ENCODE measurements at places on chromosomes 13 and 19.

DNA sequence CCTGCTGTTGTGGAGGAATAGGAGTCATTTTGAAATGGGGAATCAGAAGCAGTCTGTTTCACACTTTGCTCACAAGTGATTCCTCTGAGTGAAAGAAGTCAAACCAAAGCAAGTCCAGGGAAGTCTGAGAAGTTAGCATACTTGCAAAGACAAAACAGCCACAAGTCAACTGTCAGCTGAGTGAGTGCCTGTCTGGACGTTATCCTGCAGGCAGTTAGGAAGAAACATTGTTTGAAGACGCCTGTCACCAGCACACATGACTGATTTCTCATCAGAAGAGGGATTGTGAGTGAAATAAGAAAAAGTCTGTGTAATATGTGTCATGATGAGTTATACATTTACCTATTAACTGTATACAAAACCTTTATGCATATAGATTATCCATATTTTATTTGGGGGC lies 153.5 kb downstream of the KCNRG start:
- no peak for DNase-seq

DNA sequence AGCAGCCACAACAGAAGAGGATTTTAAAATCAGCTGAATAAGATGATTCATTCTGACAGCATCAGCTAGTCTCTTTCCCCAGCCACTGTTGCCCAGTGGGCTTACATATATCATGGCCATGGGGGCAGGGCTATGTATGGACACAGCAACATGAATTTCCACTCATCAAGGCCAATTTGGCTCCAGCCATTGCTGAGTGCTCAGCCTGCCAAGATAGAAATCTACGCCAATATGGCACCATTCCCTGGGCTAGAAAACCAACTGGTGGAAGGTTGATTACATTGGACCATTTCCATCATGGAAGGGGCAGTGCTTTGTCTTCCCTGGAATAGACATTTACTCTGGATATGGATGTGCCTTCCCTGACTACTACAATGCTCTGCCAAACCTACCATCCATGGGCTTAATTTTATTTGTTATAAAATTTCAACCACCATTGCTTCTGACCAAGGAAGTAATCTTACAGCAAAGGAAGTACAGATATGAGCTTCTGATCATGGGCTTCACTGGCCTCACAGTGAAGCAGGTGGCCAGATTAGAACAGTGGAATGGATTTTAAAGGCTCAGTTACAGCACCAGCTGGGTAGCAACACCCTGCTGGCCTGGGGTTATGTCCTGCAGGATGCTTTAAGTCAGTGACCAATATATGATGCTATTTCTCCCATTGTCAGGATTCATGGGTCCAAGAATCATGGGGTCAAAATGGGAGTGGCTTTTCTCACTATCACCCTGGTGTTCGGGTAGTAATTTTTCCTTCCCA lies 9.8 kb upstream of the ALOX5AP start:
- no peak for DNase-seq

- peak; percentile 49 for DNase-seq
Measured at GRCh38 chr13:46621133-46621532, 68.2 kb downstream of the LRCH1 start.

- no peak for DNase-seq
Measured at GRCh38 chr13:111667757-111668156, 347.3 kb downstream of the TEX29 start.

GRCh38 chr19:6343462-6343861 lies 10.1 kb upstream of the ACER1 start:
- no peak for DNase-seq

- peak; percentile 31 for DNase-seq
Measured at GRCh38 chr13:50130123-50130946, 115.1 kb downstream of the KCNRG start.

DNA sequence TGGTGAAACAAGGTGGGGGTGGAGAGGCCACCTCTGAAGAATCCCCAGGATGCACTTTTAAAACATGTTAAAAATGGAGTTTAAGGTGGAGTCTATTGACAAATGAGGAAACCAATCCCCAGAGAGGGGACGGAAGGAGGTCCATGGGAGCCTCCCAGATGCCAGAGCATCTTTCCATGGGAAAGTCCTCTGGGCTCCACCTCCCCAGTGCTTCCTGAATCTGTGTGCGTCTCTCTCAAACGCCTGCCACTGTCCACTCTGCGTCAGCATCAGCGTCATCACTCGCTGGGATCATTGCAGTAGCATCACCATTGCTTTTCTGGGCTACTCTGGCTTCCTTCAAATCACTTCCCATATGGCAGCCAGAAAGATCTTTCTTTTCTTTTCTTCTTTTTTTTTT lies 6.2 kb downstream of the GPR4 start:
- DNase-seq = no peak

GRCh38 chr13:75797239-75797638 lies 161.1 kb downstream of the LMO7 start:
- DNase-seq = no peak

- no peak for DNase-seq
Measured at GRCh38 chr19:33627962-33628839, 6.4 kb downstream of the CHST8 start.

GRCh38 chr19:32630338-32630737 lies 44.6 kb downstream of the ANKRD27 start:
- no peak for DNase-seq

DNA sequence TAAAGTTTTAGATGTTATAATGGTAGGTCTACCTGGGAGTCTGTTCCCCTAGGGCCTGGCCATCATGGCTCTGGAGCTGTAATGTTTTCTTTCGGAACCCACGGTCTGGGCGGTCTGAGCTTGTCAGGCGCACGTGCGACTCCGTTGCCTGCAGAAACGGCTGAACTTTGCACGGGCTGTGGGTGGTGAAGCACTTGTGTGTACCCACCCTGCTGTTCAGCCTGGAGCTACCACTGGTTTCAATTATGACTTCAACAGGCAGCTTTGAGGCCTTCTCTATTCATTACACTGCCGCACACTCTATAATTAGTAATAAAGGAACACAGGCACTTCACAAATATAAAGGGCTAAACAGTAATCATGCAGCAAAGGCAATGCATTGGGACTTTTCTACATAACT lies 6.0 kb downstream of the PCDH8 start:
- no peak for DNase-seq

DNA sequence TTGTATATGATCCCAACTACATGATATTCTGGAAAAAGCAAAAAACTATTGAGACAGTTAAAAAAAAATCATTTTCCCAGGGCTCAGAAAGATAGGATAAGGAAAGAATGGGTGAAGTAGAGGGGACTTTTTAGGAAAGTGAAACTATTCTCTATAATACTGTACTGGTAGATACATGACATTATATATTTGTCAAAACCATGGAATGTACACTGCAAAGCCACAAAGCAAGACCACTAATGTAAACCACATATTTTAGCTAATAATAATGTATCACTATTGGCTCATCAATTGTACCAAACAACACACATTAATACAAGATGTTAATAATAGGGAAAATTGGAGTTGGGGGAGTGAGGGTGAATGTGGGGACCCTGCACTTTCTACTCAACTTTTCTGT lies 182.6 kb downstream of the EFNB2 start:
- no peak for DNase-seq

All from BE2C (cell line).